Activated naive CD4-positive, alpha-beta T cell treated with anti-CD3 and anti-CD28 coated beads, Interleukin-2, amount 50 U/mL, for 16 hours (primary cell): ENCODE measurements at places on chromosomes 12 and 14.
A peak's percentile ranks its signal among the peaks of the same experiment; 100 is the strongest.

- DNase-seq: peak; percentile 65
Measured at GRCh38 chr12:7142056-7142644, 12.0 kb downstream of the CLSTN3 start.

DNA sequence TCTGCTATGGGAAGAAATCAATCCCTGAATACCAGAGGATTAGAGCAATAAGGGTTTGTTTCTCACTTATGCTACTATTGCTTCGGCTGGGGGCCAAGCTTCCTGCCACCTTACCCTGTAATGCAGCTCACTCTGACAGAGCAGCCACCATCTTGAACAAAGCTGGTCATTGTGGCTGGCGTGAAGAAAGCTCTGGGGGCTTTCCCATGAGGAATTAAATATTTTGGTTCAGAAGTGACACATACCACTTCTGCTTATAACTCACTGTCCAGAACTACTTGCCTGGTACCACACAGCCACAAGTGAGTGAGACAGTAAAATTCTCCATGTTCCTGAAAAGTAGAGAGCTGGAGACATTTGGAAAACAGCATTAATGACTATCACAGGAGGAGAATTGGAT, 82.6 kb downstream of the GALNT8 start:
- no peak for DNase-seq

- no peak for DNase-seq
Measured at GRCh38 chr12:126998747-126999285, 1268.2 kb upstream of the TMEM132C start.

- no peak for DNase-seq
Measured at GRCh38 chr12:104935886-104936285, 22.2 kb downstream of the SLC41A2 start.

DNA sequence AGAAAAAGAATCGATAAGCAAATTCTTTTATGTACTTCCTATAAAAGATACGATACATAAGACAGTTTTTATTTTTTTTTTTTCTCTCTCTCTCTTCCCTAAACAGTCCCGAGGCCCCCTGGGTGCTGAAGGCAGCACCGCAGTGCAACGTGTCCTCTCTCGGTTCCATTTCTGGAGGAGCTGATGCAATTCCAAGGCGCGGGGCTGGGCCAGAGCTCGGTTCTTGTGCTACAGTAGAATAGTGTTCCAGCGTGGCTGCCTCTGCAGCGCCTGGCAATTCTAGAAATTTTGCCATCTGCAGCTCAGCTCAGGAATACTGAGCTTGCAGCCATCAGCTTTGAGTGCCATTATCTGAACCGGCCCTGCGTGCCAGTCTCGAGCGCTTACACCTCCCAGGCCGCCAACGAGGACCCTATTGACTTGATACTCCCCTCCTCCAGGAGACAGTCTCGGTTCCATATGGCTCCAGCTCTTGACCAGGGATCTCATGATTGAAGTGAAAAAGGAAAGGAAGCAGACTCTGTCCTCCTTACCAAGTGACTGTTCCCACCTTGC, 630 bp downstream of the ALDH1L2 start:
- peak; percentile 23 for DNase-seq
